ENCODE measurements at places on chromosomes 6 and 20.

DNA sequence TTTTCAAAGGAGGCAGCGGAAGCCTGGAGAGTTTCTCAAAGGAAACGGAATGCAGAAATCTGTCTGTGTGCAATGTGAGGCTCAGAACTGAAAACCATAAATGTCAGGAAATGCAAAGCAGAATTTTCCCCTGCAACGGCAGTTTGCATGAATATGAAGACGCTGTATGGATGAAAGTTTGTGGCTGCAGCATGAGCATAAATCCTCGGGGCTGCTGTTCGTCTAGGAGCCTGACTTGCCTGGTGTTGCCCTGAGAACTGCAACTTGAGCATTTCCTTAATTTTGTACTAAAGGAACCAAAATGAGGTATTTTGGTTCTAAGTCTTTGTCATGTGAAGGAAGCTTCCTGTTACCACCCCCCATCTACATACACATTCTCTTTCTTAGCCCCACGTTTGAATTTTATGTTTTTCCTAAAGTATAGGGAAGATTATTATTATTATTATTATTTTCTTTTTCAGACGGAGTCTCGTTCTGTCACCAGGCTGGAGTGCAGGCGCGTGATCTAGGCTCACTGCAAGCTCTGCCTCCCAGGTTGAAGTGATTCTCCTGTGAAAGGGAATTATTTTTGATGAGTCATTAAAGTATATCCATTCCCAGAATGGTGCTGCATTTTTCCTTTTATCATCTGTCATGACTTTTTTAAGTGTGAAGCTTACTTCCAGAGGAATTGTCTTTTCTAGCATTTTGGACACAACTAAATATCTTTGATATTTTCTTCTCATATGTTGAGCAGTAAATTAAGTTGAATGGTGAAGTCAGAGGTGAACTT is 33.1 kb downstream of the MTHFD1L start:
- no peak overlapping the region for H3K4me3 ChIP-seq
- no peak for DNase-seq
- no peak overlapping the region for H3K27ac ChIP-seq

GRCh38 chr20:13632431-13632830 is 6.3 kb downstream of the TASP1 start:
- H3K27me3 ChIP-seq = no peaks in the 10 kb centered on the region
- H3K4me1 ChIP-seq = peaks cover 2% of the 10 kb centered on the region
- peaks cover 13% of the 10 kb centered on the region for H3K36me3 ChIP-seq
- no peak overlapping the region for H3K27ac ChIP-seq

- H3K27me3 ChIP-seq = no peaks in the 10 kb centered on the region
- H3K36me3 ChIP-seq = no peaks in the 10 kb centered on the region
- H3K4me1 ChIP-seq = peaks cover 16% of the 10 kb centered on the region
- H3K4me3 ChIP-seq = peak overlapping the region; percentile 98
- peak overlapping the region; percentile 96 for H3K27ac ChIP-seq
- no peak for DNase-seq
Observed at GRCh38 chr6:157380458-157380778, 572 bp upstream of the ZDHHC14 start.

DNA sequence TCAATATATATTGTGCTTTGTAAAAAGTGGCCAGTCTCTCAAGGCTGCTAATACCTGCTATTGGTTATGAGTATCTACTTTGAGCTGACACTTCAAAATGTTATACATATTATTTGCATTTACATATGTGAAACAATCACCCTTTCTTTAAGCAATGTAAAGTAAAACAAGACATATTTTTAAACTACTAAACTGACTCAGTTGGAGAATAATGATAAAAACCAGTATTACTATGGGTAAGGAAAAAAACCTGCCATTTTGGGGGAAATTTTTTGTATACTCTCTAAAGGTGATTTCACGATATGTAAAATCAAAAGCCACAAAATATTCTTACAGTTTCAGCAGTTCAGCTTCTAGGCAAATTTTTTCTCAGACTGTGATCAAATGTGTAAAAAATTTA is 232.3 kb downstream of the PRL start:
- H3K27me3 ChIP-seq = no peaks in the 10 kb centered on the region
- H3K4me3 ChIP-seq = no peak overlapping the region
- H3K4me1 ChIP-seq = peaks cover 3% of the 10 kb centered on the region

DNA sequence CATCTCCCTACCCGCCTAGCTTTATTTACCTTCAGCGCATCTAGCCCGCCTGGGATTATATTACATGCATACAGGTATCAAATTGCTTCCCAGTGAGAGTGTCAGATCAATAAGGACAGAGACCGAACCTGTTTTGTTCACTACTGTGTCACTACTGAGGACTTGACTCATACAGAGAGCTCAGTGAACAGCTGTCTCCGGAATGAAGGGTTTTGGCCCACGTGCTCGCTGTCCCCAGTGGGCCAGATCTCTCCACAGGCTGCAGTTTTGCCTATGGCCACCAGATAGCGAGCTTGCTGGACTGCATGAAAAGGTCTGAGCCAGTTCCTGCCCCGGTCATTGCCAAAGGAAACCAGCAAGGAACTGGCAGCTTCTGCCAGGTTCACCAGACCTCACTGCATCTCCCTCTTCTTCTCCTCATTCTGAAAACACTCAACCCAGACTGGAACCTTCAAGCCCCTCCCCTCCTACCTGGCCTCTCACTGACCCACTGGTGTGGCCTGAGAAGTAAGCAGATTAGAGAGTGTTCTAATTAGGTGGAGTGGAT is 150.8 kb downstream of the ZMYND8 start:
- DNase-seq = peak; percentile 76
- H3K27me3 ChIP-seq = no peaks in the 10 kb centered on the region
- no peak overlapping the region for H3K27ac ChIP-seq

GRCh38 chr6:132819405-132820161 is 5.2 kb downstream of the RPS12 start:
- H3K4me1 ChIP-seq = peaks cover 28% of the 10 kb centered on the region
- no peak overlapping the region for H3K27ac ChIP-seq
- DNase-seq = no peak
- H3K27me3 ChIP-seq = no peaks in the 10 kb centered on the region

DNA sequence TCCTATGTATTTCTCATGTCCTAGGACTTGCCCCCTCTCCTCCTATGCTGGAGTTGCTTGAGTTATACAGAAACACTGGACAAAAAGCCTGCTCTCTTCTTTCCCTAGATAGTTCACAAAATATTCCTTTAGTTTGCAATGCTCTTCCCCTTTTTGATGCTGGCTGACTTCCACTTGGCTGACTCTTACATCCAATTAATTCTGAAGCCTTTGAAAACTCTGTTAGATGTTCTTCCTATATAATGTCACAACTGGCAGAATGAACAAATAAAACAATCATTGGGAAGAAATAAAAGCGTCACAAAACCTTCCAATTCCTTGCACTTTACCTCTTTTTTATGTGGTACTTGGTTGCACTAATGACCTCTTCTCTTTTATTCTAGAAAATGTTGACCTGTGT is 253.8 kb upstream of the CITED2 start:
- no peaks in the 10 kb centered on the region for H3K4me1 ChIP-seq
- no peaks in the 10 kb centered on the region for H3K27me3 ChIP-seq
- no peaks in the 10 kb centered on the region for H3K36me3 ChIP-seq
- no peak for DNase-seq

GRCh38 chr20:35207950-35208611 is 18.4 kb upstream of the MMP24 start:
- no peaks in the 10 kb centered on the region for H3K27me3 ChIP-seq
- peak overlapping the region; percentile 20 for H3K4me3 ChIP-seq
- DNase-seq = peak; percentile 90
- peaks cover 8% of the 10 kb centered on the region for H3K36me3 ChIP-seq

GRCh38 chr6:55953335-55953734 is 77.9 kb upstream of the BMP5 start:
- H3K4me1 ChIP-seq = no peaks in the 10 kb centered on the region
- no peak overlapping the region for H3K4me3 ChIP-seq
- H3K27ac ChIP-seq = no peak overlapping the region
- H3K36me3 ChIP-seq = no peaks in the 10 kb centered on the region
- no peaks in the 10 kb centered on the region for H3K27me3 ChIP-seq

GRCh38 chr6:109457562-109457996 is 2.0 kb upstream of the MICAL1 start:
- DNase-seq = no peak
- H3K4me1 ChIP-seq = peaks cover 36% of the 10 kb centered on the region
- peak overlapping the region; percentile 66 for H3K27ac ChIP-seq

DNA sequence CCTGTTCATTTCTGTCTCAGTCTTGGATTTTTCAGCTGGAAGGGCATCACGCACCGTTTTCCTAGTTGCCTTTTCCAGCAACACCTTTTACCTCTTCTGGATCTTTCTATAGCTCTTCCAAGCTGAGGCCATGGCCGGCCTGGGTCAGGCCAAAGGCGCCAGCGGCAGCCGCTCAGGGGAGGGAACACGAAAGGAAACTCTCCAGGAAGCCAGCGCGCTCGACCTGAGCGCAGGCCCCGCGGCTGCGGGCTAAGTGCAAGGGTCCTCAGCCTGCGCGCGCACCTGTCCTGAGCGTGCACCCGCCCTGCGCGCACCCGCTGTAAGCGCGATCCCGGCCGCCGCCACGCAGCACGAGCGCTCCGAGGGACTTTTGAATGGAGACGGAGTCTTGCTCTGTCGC is 43.8 kb upstream of the TMEM181 start:
- no peak overlapping the region for H3K27ac ChIP-seq
- H3K36me3 ChIP-seq = no peaks in the 10 kb centered on the region
- DNase-seq = no peak

DNA sequence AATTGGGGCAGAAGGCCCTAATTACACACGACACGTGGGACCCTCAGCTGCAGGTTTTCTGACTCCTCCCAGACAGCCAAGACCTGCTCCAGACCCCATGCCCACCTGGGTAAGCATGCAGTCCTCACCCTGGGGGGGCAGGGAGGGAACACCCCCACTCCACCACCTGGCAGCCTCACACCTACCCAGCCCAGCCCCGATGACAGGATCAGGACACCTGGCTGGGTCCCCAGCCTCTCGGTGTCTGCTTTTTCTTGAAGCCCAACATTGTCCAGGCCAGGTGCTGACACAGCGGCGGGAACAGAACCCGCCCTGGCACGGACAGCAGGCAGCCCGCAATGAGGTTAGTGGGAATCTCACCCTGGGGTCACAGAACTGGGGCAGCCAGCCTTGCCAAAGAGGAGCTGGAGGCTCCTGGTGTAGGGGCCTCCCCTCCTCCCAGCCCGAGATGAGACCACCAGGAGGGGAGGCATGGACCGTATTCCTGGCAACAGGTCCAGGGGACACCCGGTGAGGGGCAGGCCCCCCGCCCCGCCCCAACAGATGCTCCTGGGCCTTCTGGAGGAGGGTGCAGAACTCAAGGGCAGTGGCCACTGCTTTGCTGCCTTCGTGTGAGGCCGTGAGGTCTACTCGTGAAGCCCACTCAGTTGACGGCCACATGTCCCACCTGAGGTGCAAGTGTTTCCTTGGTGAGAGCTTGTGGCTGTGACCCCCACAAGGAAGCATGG is 103.8 kb downstream of the DLL1 start:
- H3K27me3 ChIP-seq = no peaks in the 10 kb centered on the region
- no peak for DNase-seq
- H3K4me3 ChIP-seq = no peak overlapping the region
- no peaks in the 10 kb centered on the region for H3K36me3 ChIP-seq
- H3K4me1 ChIP-seq = no peaks in the 10 kb centered on the region

DNA sequence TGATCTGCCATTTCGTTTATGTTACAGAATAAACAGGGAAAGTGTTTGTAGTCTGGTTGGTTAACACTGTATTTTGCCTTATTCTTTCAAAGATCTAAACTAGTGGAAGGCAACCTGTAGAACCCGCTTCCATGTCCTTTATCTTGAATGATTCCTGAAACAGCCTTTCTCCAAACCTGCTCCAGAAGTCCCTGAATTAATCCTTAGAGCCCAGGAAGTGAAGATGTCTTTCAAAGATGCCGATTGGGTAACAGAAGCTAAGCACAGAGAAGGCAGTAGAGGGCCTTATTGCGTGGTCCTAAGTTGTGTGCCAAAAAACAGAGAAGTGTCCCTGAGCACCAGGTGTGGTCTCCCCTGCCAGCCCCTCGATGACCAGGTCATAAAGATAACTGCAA is 19.2 kb upstream of the ZSCAN16 start:
- no peak for DNase-seq
- H3K4me3 ChIP-seq = peak overlapping the region; percentile 75
- peak overlapping the region; percentile 66 for H3K27ac ChIP-seq
- no peaks in the 10 kb centered on the region for H3K36me3 ChIP-seq

- H3K4me3 ChIP-seq = no peak overlapping the region
- H3K27me3 ChIP-seq = no peaks in the 10 kb centered on the region
- DNase-seq = no peak
- H3K4me1 ChIP-seq = no peaks in the 10 kb centered on the region
- no peak overlapping the region for H3K27ac ChIP-seq
- no peaks in the 10 kb centered on the region for H3K36me3 ChIP-seq
Observed at GRCh38 chr6:42396720-42397119, 55.0 kb downstream of the TRERF1 start.

GRCh38 chr6:6772751-6773150 is 184.2 kb downstream of the LY86 start:
- H3K36me3 ChIP-seq = no peaks in the 10 kb centered on the region
- no peak overlapping the region for H3K4me3 ChIP-seq
- H3K27me3 ChIP-seq = no peaks in the 10 kb centered on the region
- no peaks in the 10 kb centered on the region for H3K4me1 ChIP-seq

DNA sequence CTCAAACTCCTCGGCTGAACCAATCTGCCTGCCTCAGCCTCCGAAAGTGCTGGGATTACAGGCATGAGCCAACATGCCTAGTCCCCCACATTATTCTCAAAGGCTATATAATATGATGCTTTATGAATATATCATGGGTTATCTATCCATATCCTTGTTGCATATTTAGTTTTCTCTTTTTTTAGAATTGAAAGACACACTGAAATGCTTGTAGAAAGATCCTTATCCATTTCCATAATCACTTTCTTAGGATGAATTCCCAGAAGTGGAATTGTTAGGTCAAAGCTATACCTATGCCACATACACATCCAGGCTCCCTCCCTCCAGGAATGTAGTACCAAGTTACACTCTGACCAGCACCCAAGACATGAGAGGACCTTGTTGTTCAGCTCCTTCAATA is 2.5 kb upstream of the ARFGEF3 start:
- DNase-seq = no peak
- H3K4me1 ChIP-seq = peaks cover 20% of the 10 kb centered on the region
- H3K4me3 ChIP-seq = no peak overlapping the region
- peaks cover 7% of the 10 kb centered on the region for H3K27me3 ChIP-seq
- no peak overlapping the region for H3K27ac ChIP-seq

GRCh38 chr6:56897789-56898529 is 56.9 kb upstream of the BEND6 start:
- H3K36me3 ChIP-seq = no peaks in the 10 kb centered on the region
- H3K27ac ChIP-seq = no peak overlapping the region
- no peak overlapping the region for H3K4me3 ChIP-seq
- DNase-seq = no peak
- H3K4me1 ChIP-seq = no peaks in the 10 kb centered on the region

DNA sequence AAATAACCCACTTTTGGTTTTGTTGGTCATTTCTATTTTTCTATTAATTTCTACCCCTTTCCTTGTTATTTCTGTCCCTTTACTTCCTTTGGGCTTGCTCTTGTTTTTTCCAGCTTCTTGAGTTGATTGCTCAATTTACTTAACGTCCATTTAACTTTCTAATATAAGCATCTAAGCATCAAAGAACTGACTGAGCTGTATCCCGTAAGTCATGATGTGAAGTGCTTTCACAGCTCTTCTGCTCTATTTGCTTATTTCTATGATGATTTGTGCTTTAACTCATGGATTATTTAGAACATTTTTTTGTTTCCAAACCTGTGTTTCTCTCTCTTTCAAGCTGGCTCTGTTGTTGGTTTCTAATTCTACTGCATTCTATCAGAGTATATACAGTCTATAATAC is 56.7 kb upstream of the SMIM29 start:
- H3K27ac ChIP-seq = peak overlapping the region; percentile 47
- no peak overlapping the region for H3K4me3 ChIP-seq
- no peak for DNase-seq
- no peaks in the 10 kb centered on the region for H3K27me3 ChIP-seq
- no peaks in the 10 kb centered on the region for H3K36me3 ChIP-seq
